CD4-positive, alpha-beta T cell treated with Interleukin-21 for 1 hour (primary cell): ENCODE measurements at places on chromosomes 4 and X.

GRCh38 chr4:102717448-102718092, 43.2 kb downstream of the MANBA start:
- DNase-seq, result no peak

DNA sequence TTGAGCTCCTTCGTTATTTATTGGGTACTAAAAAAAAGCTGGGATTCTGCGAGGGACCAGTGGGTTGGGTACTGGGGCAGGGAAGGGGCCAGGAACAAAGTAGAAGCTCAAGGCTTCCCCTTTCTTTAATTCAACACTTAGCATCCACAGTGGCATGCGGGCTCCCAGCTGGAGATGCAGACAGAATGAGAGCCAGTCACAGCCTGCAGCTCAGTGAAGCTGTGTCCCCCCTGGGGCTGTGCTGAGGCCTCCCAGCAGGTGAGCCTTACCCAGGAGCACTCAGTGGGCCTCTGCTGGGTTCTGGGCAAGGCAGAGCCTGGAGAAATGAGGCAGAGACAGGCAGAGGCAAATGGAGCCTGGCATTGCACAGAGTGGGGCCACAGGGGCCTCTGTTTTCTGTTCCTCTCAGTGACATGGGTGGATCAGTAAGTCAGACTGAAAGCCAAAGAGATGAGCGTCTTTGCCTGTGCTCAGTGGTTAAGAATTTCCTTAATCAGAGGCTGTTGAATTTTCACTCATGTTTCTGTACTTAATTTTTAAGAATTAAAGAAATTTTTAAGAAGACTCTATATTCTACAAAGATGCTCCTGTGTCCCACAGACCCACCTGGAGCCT, 181.4 kb upstream of the RBPJ start:
- DNase-seq, result no peak

GRCh38 chr4:169208516-169208915, 62.2 kb downstream of the SH3RF1 start:
- no peak for DNase-seq

DNA sequence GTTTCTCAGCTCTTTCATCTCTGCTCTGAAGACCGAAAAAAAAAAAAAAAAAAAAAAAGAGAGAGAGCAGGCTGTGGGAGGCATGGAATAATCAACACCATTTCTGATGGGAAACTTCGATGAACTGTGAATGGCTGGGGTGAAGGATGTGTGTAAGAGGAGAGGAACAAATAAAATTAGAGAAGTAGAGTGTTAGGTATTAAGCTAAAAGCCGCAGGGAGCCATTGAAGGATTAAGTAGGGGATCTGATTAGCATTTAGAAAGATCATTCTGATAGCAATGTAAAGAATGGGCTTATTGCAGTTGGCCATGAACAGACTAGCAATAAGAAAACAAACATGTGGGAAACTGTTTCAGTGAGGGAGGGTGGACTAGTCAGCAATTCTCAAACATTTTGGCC, 33.6 kb upstream of the JADE1 start:
- no peak for DNase-seq

DNA sequence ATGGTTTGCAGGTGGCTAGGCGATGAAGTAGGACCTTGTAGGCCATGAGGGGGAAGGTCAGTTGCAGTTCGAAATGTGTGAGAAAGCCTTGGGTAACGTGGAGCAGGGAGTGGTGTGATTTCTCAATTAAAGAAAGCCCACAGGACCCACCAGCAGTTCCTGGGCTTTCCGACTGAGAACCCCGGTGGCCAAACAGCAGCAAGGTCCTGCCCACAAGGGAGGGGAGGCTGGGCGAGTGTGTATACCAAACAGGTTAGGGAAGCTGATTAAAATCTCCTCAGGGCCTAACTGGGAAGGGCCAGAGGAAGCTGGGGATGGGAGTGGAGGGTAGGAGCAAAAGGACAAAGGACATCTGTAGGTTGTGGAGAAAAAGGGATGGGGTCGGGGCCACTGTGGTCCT, 2.4 kb downstream of the ATP6AP1 start:
- no peak for DNase-seq

- DNase-seq, result no peak
These were observed 101.2 kb upstream of the KIT start for GRCh38 chr4:54556587-54556986.

- DNase-seq, result peak; percentile 46
These were observed 8.1 kb downstream of the ETDB start for GRCh38 chrX:135112096-135112729.

DNA sequence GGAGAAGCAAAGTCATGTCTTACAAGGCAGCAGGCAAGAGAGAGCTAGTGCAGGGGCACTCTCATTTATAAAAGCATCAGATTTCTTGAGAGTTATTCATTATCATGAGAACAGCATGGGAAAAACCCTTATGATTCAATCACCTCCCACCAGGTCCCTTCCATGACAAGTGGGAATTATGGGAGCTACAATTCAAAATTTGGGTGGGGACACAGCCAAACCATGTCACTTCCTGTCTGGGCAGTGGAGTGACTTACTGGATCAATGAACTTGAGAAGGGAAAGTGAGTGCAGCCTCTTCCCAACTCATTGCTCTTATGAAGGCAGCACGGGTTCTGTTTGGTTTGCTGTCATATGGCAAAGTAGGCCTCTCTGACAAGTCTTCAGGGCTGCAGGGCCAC, 261.8 kb upstream of the TAPT1 start:
- DNase-seq, result no peak

- no peak for DNase-seq
These were observed 52.2 kb upstream of the BLTP1 start for GRCh38 chr4:122099896-122100295.

DNA sequence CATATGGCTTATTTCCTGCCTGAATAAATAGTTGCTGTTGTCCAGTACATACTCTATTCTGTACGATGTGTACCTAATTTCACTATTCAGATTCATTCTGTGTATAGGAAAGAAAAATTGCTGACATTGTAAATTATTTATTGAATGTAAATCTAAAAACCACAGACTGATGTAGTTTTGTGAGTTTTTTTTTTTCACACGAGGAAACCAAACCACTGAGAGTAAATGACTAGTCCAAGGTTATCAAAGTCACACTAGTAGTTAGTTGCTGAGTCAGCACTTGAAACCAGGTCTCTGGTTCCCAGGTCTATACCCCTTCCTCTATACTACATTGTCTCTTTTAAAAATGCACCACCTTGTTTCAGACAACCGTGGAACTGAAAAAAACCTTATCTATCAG, 298.3 kb upstream of the DIAPH2 start:
- DNase-seq, result no peak

GRCh38 chrX:152899111-152899873, 1.4 kb downstream of the ZNF185 start:
- DNase-seq, result no peak

GRCh38 chr4:151094290-151094751, 5.1 kb upstream of the RPS3A start:
- no peak for DNase-seq

DNA sequence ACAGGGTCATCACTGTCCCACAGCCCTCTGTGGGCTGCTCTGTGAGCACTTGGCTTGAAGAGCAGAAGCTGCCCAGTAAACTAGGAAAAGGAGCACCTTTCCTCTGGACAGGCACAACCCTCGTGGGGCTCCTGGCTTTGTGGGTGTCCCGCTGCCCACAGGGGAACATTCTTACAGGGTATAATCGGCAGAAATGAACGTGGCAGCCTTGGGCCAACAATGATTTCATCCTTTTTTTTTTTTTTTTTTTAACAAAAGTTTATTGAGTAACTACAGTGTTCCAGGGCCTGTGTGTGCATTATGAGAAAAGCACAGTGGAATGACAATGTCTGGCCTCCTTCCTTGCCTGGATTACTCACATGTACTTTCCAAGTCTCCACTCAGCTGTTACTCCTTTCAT, 197.2 kb downstream of the PDGFC start:
- DNase-seq, result no peak

- DNase-seq, result no peak
These were observed 1.4 kb downstream of the IL9R start for GRCh38 chrX:155998761-155999510.

- DNase-seq, result no peak
These were observed 55.0 kb downstream of the TXK start for GRCh38 chr4:48078862-48079655.

DNA sequence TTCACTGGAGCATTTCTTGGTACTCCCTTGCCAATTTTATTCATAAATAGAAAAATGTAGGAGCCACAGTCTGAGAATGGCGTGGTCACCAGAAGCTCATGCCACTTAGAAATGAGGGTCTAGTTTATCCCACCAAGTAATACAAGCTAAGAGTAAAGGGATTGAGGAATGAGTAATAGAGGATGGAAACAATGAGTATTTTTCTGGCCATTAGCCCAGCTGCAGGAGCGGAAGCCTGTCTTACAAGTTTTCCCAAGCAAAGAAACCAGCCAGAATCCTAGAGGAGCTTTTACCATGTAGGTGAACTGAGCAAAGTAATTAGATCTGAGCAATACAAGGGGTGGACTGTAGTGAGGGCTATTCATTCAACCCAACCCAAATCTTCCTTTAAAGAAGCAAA, 160.7 kb upstream of the NPY2R start:
- DNase-seq, result no peak

DNA sequence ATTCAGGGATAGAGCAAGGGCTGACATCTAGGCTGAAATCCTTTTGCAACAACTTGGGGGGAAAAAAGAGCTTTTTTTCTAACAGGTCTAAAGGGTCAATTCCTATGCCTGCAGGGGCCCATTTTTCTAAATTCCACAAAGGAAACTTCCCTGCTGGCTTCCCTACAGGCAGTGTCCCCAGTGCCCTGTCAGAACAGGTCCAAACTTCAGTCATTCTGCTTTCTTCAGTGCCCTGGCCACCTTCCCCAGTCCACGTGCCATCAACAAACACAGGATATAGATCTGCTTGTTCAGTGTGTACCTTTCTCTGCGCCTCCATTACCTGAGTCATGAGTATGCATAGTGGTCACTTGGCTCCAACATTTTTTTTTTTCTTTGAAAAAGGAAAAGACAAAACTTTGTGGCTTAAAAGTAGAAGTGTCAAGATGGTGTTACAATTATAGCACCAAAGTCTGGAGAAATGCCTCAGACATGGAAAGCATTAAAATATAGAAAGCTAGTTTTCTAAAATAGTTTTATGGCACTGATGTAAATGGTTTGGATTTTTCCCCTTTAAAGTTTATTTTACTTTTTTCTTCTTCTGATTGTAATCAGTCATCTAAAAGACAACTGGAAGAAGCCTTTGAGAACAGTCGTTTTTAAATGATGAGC, 84.0 kb upstream of the JADE1 start:
- no peak for DNase-seq

DNA sequence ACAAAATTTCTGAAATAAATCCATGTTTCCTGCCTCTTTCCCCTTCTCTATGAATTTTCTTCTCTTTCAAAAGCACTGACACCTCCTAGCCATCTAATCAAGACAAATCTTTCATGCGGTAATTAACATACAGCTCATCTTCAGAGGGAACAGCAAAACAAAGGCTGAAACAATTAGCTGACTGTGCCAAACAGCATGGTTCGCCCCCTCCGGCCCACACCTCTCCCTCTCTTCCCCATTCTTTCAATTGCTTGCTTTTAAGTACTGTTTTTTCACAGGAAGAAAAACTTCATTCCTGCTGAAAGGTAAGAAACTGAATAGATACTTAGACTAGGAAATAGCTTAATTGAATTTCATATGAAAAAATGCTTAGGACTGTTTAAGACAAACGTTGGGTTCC, 291.1 kb upstream of the NOCT start:
- no peak for DNase-seq

DNA sequence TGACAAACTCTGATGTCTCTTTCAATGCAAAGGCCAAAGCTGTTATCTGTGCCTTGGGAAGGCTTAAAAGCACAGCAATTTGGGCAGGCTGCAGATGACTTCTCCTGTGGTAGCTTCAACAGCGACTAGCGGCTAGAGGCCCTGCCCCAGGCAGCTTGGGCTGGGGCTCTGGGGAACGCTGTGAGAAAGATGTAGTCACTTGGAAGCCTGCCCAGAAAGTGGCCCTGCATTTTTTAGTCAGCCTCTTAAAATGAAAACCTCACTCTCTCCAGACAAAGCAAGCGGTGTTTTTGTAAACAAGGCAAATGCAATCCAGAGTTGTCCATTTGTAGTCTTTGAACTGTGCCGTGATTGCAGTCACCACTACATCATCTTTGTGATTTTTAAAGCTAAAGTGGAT, 27.5 kb downstream of the PCYT1B start:
- DNase-seq, result no peak

- DNase-seq, result no peak
These were observed 6.0 kb upstream of the VGLL1 start for GRCh38 chrX:136525738-136526606.

DNA sequence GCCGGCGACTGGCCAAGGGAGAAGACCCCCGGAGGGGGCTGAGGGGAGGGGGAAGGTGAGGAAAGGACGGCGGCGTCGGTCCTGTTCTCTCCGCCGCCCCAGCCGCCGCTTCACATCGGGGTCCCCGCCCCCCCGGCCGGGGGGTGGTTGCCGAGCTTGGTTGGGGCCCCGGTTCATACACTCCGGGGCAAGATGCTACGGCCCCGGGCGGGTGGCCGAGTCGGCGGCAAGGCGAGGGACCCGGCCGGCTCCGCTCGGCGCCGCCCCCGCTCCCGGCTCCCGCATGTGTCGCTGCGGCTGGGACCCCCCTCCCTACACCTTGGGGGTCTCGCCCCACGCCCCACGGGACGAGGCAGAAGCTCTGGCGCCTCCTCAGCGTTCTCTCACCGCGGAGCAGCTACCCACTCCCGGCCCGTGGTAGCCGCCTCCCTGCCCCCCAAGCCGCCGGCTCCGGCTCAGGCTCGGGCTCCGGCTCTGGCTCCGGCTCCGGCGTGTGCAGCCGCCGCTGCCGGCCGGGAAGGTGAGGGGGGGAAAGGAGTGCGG, 461 bp downstream of the FBXW7 start:
- DNase-seq, result peak; percentile 35

GRCh38 chrX:113421432-113421831, 580.8 kb upstream of the AMOT start:
- no peak for DNase-seq

- DNase-seq, result no peak
These were observed 134.1 kb upstream of the C1QTNF7 start for GRCh38 chr4:15293711-15294110.

GRCh38 chr4:24303926-24304325, 280.4 kb downstream of the DHX15 start:
- DNase-seq, result no peak

- DNase-seq, result no peak
These were observed 57.1 kb downstream of the RELL1 start for GRCh38 chr4:37628977-37629609.

DNA sequence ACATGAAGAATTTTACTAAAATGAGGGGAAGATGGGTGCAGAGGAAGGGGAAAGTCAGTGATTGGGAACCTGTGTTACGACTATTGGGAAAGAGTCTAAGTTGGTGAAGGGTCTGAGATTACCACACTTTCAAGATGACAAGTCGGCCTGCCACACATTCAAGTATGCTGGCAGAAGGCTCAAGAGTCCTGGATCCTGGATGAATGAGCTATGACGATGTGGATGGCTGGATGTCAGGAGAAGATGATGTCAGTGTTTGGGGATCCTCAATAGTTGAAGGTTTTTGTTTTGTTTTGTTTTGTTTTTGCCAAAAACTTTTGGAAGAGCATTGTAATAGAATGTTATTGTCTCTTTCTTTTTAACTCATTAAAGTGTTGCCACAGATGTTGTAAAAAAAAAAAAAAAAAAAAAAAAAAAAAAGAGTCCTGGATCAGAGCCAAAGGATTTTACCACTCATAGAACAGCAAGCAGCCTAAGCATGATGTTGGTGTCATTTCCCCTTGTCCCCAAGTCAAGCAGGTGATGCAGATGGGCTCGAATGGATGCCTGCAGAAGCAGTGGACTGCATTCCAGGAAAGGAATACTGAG, 120.6 kb downstream of the REELD1 start:
- DNase-seq, result no peak
